Breast epithelium (tissue), 4 donors: ENCODE measurements at places on chromosomes 2 and 18.

DNA sequence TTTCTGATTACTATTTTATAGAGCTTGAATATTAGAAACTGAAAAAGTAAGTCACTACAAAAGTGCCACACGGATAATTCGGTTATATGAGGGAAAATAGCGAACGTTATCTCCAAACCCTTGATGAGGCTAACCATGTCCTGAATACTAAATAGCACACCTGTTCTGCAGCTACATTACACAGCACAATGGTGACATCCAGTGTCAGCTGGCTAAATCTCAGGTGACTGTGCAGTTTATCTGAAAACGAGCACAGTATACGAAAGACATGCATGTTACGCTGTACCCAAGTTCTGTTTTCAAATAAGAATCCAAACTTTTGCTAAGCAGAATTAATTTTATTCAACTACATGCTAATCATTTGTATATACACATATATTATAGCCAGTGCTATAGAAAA lies 9.0 kb downstream of the CCDC68 start:
- H3K4me3 ChIP-seq = no peak overlapping the region
- no peak for DNase-seq

DNA sequence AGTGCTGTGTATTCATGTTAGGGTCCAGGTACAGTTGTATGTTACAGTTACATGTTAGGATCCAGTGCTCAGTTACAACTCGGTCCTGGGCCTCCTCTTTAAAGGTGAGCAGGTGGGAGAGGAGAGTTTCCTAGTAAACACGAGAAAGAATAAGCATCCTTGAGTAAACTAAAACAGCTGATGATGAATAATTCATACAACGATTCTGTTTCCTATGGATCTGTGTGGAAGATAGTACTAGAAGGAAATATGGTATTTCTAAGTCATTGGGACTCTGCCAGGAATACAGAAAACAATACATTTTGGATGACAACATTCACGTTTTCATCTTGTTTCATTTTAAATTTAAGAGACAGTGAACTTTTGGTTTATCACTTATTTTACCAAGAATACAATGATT lies 29.5 kb downstream of the SNTG2 start:
- DNase-seq = no peak
- H3K4me3 ChIP-seq = no peak overlapping the region

- no peak overlapping the region for H3K4me3 ChIP-seq
- no peak overlapping the region for H3K27ac ChIP-seq
- no peak for DNase-seq
- no peaks in the 10 kb centered on the region for H3K27me3 ChIP-seq
- no peaks in the 10 kb centered on the region for H3K4me1 ChIP-seq
Measured at GRCh38 chr2:84768840-84769239, 112.0 kb downstream of the TRABD2A start.

DNA sequence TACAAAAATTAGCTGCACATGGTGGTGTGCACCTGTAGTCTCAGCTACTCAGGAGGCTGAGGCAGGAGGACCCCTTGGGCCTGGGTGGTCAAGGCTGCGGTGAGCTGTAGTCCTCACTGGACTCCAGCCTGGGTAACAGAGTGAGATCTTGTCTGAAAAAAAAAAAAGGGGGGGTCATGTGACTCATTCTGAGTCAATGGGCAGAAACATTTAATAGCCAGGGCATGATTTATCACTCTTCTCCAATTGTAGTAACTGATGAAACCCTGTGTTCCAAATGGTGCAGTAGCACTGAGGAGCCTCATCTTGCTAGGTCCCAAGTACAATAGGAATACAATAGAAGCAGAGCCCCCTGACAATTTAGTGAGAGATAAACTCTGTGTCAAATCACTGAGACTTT lies 78.9 kb upstream of the CCDC68 start:
- no peaks in the 10 kb centered on the region for H3K36me3 ChIP-seq
- H3K4me3 ChIP-seq = no peak overlapping the region
- no peak for DNase-seq
- no peaks in the 10 kb centered on the region for H3K27me3 ChIP-seq

- no peaks in the 10 kb centered on the region for H3K27me3 ChIP-seq
- H3K4me1 ChIP-seq = peaks cover 13% of the 10 kb centered on the region
- no peaks in the 10 kb centered on the region for H3K36me3 ChIP-seq
Measured at GRCh38 chr2:237090906-237091305, 5.2 kb downstream of the COPS8 start.

DNA sequence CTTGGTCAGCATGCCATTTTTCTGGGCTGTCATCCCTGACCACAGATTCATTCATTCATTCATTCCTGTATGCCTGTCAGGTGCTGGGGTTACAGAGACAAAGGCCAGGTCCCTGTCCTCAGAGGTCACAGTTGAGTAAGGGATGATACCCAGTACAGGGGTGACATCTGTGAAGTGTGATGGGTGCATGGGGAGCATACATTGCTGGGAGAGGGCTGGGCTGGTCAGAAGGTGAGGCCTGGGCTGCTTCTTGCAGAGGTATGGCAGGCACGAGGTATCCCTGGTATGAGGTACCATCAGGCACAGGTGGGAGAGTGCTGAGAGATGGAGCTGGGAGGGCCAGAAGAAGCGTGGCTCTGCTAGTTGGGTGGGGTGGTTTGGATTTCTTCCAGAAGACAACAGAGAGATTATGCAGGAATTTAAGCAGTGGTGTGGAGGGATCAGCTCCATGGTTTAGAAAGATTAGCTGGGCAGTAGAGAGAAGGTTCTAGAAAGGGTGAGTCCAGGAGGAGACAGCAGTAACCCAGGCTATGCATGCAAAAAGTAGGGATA lies 181.9 kb upstream of the HAAO start:
- H3K4me3 ChIP-seq = no peak overlapping the region
- no peaks in the 10 kb centered on the region for H3K4me1 ChIP-seq
- no peak for DNase-seq
- H3K27me3 ChIP-seq = no peaks in the 10 kb centered on the region

DNA sequence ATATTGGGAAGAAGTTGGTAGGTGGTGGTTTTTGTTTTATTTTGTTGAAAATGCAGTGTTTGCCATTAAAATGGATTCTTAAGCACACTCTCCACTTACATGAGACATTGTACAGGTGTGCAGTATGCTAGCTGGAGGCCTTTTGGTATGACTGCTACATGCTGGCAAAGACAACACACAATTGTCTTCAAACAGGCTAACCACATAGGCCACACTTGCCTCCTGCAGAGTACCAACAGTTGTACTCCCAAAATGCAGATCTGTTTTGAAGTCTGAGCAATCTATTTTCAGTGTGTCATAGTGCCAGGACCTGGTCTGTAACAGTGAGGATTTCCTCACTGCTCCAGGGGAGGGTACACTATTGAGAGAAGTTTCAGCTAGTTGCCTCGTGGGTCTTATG lies 213.6 kb downstream of the ZRANB3 start:
- H3K4me3 ChIP-seq = no peak overlapping the region
- H3K36me3 ChIP-seq = no peaks in the 10 kb centered on the region
- H3K27me3 ChIP-seq = no peaks in the 10 kb centered on the region

DNA sequence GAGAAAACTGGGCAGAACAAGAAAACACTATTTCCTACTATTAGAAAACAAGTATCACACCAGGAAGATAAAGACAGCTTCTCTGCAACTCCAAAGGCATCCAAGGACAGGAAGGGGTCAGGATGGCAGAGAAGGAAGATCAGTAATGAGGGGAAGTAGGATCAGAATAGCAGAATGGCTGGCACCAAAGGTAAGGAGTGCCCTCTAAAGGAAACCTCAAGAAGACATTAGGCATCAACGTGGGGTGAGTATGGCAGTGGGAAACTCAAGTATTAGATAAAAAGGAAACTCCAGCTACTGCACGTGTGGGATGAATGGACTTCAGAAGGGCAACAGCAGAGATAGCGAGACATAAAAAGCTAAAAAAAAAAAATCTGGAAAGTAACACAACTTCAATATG lies 25.9 kb downstream of the HDLBP start:
- H3K27me3 ChIP-seq = no peaks in the 10 kb centered on the region
- H3K36me3 ChIP-seq = no peaks in the 10 kb centered on the region
- H3K27ac ChIP-seq = no peak overlapping the region
- no peak for DNase-seq

- H3K36me3 ChIP-seq = no peaks in the 10 kb centered on the region
- H3K4me3 ChIP-seq = no peak overlapping the region
- DNase-seq = no peak
- no peaks in the 10 kb centered on the region for H3K4me1 ChIP-seq
- H3K27me3 ChIP-seq = no peaks in the 10 kb centered on the region
- H3K27ac ChIP-seq = no peak overlapping the region
Measured at GRCh38 chr18:48711651-48712486, 173.0 kb downstream of the CTIF start.

GRCh38 chr2:127225186-127225960 lies 5.3 kb upstream of the CYP27C1 start:
- no peak overlapping the region for H3K27ac ChIP-seq
- no peaks in the 10 kb centered on the region for H3K27me3 ChIP-seq
- H3K36me3 ChIP-seq = no peaks in the 10 kb centered on the region
- DNase-seq = no peak

DNA sequence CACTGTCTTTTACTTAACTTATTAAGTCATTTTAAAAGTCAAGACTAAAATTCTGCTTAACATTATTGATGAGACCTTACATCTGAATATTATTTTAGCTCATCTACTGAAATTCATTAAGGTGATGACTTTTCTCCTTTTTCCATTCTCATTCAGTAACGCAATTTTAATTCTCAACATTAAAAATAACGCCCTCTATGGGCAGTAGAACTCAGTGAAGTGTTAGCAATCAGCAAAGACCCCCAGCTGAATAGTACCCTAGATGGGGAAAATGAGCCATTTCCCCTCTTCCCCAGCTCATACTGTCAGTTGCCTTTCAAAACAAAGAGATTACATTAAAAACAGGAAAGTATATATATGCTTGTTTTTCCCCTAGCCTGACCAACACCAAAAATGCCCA lies 203.3 kb downstream of the NR4A2 start:
- H3K27me3 ChIP-seq = no peaks in the 10 kb centered on the region
- no peak overlapping the region for H3K27ac ChIP-seq
- H3K4me3 ChIP-seq = no peak overlapping the region
- no peak for DNase-seq

DNA sequence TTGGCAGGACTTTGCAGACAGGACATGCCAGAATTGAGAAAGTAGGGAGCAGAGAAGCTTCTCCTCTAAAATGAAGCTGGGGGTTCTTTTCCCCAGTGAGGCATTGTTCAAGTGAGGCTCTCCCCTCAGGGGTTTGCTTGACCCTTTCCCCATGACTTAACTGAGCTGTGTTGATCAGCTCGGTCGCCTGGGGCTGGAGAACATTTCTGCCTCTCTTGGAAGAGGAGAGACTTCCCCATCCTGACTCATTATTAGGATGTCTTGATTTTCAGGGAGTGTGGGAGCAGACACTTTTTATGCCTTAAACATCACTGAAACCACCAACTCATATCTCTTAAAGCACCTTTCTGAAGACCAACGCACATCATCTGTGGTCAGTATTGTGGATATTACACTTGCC lies 27.9 kb upstream of the GLI2 start:
- no peaks in the 10 kb centered on the region for H3K27me3 ChIP-seq
- no peak for DNase-seq
- H3K4me1 ChIP-seq = no peaks in the 10 kb centered on the region

DNA sequence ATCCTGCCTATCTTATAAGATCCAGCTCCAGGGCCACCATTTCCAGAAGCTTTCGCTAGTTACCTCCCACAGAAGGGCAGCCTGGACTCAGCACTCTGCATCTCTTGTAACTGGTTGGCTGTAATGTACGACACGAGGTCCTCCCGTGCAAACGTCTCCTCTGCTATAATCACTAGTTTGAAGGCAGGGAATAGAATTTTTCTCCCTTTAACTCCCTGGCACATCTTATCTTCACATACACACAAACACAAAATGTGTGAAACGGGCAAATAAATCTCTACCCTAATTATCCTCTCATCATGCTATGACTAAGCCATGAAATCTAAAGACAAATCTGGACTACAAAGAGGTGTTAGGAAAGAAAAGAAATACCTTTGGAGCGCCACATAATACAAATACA lies 36.8 kb downstream of the RNU4ATAC start:
- no peak overlapping the region for H3K4me3 ChIP-seq
- H3K36me3 ChIP-seq = no peaks in the 10 kb centered on the region
- H3K27ac ChIP-seq = no peak overlapping the region
- H3K4me1 ChIP-seq = no peaks in the 10 kb centered on the region
- no peak for DNase-seq
- no peaks in the 10 kb centered on the region for H3K27me3 ChIP-seq

DNA sequence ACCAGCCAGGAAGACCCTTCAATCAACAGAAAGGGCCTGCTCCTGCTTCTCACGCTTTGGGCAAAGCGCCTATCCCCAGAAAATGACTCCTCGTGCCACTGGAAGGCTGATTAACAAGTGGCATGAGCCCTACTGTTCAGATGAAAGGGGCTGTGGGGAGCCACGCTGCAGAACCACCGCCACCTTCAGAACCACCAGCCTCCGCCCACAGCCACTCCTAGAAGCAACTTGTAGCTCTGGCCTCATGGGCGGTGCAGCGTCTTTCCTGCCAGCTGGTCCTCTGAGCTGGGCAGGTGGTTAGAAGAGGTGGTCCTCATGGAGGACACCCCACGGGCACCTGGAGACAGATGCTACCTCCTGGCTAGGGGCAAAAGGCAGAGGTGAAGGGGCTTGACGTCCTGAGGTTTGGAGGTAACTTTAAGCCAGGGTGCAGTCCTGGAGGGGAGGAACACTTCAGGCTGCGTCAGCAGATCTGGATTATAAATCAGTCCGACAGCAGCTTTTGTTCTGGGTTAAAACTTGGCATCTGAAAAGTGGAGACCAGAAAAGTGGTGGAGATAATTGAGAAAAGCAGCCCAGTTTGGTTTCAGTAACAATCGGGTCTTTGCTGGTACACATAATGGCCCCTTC lies 861 bp upstream of the SEMA4C start:
- peak overlapping the region; percentile 94 for H3K27ac ChIP-seq
- H3K4me3 ChIP-seq = peak overlapping the region; percentile 78
- DNase-seq = no peak
- no peaks in the 10 kb centered on the region for H3K36me3 ChIP-seq

- DNase-seq = no peak
- no peak overlapping the region for H3K27ac ChIP-seq
- no peak overlapping the region for H3K4me3 ChIP-seq
- no peaks in the 10 kb centered on the region for H3K36me3 ChIP-seq
Measured at GRCh38 chr2:160940699-160941098, 219.5 kb upstream of the TANK start.

DNA sequence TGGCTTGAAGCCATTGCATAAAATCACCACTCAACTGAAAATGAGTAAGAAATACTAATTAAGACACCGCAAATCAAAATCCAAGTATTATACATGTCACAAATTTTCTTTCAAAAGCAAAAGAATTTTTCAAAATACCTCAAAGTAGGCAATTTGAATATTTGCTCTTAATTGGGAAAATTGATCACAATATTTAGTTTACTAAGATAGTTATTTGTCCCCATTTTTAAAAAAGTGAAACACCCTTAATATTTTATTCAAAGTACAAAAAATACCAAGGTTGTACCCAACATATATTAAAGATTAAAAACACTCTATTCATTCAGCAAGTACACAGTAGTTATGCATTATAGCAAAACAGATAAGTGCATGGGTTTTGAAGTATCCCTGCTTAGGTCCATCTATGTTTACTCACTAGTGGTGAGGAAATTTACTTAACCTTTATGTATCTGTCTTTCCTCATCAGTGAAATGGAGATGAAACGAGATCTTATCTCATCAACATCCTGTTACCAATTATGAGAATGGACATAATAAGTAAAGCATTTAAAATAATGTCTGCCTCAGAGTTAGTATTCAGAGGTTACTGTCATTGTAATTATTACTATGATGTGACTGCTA lies 35.1 kb downstream of the VPS54 start:
- no peak for DNase-seq
- H3K27me3 ChIP-seq = no peaks in the 10 kb centered on the region
- H3K27ac ChIP-seq = no peak overlapping the region
- no peak overlapping the region for H3K4me3 ChIP-seq

GRCh38 chr18:35267809-35268208 lies 22.2 kb downstream of the ZSCAN30 start:
- H3K36me3 ChIP-seq = no peaks in the 10 kb centered on the region
- no peak for DNase-seq
- peak overlapping the region; percentile 93 for H3K27ac ChIP-seq
- H3K27me3 ChIP-seq = no peaks in the 10 kb centered on the region
- peak overlapping the region; percentile 79 for H3K4me3 ChIP-seq
- H3K4me1 ChIP-seq = no peaks in the 10 kb centered on the region
